ENCODE measurements at places on chromosomes 3 and 15. TPM values are rescaled to one million over a fixed set of nuclear protein-coding genes. Genes with fewer than 3 reads are reported as not detected.
A peak's percentile ranks its signal among the peaks of the same experiment; 100 is the strongest.

- DNase-seq: no peak
Measured at GRCh38 chr3:192373586-192373985, 353.8 kb downstream of the FGF12 start.

DNA sequence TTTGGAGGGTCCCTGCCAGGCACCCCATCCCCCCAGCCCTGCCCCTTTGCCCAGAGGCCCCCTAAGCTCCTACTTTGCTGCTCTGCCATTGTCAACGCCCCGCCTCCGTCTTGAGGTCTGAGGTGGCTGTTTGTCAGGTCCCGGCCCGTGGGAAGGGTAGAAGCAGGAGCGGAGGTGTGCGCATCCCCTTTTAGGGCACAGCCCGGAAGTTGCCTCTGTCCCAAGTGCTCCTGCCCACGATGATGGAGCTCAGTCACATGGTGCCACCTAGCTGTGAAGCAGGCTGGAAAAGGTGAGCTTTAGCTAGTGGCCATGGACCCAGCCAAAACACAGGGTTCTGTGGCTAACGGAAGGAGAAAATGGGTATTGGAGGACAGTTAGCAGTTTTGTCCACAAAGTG is 28.5 kb upstream of the LCTL start:
- DNase-seq: no peak

DNA sequence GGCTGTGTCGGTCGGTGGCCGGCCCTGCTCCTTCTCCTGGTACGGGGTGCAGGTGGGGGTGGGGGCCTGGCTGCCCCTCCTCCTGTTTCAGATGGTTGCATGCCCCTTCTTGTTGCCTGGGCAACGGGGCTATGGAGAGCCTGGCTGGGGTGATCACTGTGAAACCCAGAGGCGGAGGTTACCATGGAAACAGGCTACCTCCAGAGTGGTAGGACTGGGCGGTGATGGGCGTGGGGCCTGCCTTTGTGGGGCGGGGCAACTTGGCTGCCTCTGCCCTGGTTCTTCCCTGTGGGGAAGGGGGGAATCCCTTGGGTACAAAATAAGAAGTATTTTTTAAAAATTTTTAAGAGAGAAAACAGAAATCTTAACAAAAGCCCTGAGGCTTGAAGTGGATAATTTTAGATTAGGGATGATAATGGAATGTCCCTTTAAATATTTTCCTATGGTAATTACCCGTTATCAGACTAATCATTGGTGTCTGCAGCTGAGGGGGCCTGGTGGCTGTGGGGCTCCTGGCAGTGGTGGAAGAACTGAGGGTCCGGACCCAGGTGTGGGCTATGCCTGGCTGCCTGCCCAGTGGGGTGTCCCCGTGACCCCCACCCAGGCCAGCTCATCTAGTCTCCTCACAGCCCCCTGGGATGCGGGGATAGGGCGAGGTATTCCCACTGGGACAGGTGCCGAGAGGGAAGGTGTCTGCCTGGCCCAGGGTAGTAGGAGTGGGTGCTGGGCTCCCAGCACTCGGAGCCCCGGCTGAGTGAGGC is 32.5 kb downstream of the PLXNA1 start:
- DNase-seq: peak; percentile 32

DNA sequence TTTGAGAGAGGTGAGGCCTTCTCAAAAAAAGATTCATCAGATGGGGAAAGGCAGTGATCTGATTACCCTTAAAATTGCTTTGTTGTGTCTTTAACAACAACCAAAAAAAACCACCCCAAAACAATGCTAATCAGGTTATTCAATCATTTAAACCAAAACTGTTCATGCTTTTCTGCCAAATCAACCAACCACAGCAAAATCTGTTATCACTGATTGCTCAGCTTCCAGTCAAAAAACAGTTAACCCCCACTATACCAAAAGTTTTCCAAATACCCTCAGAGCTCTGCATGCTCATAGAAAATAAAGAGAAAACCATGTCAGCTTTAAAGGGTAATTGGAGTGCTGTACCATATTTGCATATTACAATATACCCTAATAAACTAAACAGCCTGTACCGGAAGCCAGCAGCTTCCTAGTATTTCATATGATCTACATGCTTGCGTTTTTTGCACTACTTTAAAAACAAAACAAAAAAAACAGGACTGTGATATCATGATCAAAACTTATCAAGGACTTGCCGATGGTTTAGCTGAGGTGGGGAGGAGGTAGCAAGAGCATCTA is 22.8 kb downstream of the SATB1 start:
- DNase-seq: no peak

DNA sequence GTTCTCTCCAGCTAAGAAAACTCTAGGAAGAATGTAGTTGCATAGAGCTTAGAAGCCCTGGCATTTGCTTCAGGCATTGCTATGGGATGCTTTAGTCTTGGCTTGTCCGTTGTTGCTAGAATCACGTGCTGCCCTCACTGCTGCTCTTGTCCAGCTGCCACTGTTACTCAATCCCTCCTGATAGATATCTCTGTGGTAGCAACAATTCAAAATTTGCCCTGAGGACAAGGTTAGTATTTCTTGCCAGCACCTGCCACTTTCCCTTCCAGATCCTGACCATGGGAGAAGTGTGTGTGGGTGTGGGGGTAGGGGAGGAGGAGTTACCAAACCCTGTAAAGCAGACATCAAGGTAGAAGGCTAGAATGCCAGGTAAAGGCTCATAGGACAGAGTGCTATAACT is 113.8 kb downstream of the PPM1L start:
- peak; percentile 47 for DNase-seq

GRCh38 chr15:76344893-76345582 is 8.5 kb downstream of the ISL2 start:
- no peak for DNase-seq

DNA sequence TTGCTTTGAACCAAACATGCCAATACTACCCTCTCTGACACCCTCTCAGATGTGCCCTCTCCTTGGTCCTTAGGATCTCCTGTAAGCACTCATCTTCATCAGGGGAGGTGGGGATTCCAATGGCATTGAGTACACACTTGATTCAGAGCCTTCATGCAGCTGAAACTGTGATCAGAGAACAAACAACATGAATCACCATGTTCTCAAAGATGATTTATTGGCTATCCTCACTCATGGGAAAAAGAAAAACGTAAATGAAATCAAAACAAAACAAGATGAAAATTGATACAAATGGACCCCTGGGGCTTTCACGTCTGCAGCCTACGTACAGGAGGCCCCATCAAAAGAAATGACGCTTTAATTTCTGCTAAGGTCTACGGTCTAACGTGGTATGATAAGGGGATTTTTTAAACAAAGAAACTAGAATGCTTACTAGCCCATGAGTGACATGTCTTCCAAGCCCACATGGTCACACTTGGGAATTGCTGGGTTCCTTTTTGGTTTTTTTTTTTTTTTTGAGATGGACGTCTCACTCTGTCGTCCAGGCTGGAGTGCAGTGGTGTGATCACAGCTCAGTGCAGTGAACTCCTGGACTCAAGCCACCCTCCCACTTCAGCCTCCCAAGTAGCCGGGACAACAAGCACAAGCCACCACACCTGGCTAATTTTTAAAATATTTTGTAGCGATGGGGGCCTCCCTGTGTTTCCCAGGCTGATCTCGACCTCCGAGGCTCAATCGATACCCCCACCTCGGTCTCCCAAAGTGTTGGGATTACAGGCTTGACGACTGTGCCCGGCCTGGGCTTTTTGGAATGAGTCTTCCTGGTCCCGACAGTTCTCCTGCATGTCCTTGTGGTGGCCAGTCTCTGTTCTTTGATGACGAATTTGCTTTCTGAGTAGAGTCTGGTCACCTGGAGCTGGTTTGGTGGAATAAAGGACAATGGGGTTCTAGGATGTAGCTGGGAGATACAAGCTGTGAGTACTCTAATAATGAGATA is 202.6 kb downstream of the XXYLT1 start:
- DNase-seq: no peak

DNA sequence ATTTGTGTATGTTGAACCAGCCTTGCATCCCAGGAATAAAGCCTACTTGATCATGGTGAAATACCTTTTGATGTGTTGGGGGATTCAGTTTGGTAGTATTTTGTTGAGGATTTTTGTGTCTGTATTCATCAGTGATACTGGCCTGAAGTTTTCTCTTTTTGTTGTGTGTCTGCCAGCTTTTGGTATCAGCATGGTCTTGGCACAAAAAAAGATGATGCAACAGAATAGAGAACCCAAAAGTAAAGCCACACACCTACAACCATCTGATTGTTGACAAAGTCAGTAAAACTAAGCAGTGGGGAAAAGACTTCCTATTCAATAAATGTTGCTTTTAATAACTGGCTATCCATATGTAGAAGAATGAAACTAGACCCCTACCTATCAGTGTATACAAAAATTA is 77.6 kb downstream of the TCF12 start:
- DNase-seq: no peak

- peak; percentile 29 for DNase-seq
Measured at GRCh38 chr3:157624801-157625200, 121.6 kb upstream of the VEPH1 start.

DNA sequence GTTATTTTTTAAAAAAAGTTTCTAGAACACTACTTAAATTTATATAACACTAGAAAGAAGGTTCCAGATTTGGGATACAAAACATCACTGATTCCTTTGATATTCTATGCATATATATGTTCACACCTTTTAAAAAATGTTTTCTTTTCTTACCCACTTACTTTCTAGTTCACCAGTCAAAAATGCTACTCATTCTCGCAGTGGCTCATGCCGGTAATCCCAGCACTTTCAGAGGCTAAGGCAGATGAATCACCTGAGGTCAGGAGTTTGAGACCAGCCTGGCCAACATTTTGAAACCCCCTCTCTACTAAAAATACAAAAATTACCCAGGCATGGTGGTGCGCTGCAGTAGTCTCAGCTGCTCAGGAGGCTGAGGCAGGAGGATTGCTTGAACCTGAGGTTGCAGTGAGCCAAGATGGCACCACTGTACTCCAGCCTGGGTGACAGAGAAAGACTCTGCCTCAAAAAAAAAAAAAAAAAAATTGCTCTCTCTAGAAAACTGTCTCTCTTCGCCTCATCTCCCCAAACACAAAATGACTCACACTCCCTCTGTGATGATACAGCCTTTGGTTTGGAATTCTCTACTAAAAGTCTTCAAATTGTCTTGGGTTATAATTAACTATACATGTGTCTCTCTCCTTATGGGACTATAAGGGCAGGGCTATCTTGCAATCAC is 52.6 kb upstream of the TGFBR2 start:
- peak; percentile 83 for DNase-seq

- no peak for DNase-seq
Measured at GRCh38 chr15:74210729-74211128, 8.1 kb upstream of the STRA6 start.

DNA sequence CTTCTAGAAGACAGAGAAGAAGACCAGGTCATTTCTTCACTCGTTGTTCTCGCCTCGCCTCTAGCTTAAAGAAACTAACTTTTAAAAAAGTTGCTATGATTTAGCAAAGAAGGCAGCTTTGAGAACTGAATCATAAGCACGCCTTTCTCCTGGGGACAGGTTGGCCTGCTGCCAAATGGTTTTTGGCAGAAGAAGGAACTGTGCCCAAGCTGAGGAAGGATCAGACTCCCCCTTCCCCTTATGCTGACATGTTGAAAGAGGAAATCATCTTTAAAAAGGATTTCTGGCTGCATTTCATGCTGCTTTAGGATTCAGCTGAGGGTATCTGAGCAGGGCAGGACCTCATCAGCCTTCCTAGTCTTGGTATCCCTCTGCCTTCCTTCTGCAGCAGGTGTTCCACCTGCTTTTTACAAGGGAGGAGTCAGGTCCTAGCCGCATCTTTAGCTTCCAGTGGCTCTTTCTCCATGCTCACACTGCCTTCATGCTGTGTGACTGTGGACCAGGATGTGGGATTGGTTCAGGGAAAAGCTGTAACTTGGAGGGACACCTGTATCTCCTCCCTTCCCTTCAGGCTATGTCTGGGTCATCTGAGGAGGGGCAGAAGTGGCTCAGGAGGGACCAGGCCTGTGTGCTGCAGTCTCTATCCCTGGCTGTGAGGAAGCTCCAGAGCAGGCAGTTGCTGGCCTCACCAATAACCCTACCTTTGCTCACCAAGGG is 34.1 kb upstream of the HACD2 start:
- peak; percentile 70 for DNase-seq

GRCh38 chr15:72820278-72820677 is 36.7 kb upstream of the ADPGK start:
- DNase-seq: no peak

DNA sequence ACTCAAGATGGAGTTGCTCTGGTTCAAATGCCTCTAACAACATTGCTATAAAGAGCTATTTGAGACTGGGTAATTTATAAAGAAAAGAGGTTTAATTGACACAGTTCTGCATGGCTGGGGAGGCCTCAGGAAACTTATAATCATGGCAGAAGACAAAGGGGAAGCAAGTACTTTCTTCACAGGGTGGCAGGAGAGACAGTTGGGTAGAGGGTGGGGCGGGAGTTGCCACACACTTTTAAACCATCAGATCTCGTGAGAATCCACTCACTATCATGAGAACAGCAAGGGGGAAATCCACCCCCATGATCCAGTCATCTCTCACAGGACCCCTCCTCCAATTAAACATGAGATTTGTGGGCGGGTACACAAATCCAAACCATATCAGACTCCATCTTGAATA is 30.7 kb downstream of the MAP2K5 start:
- DNase-seq: no peak

- DNase-seq: no peak
Measured at GRCh38 chr3:100043271-100043670, 71.0 kb downstream of the FILIP1L start.

Gene SRGAP3
- total RNA-seq: 2.3 TPM

Gene KCNAB1
- total RNA-seq: 0.96 TPM

Gene STAB1
- under 0.01 TPM for total RNA-seq

Gene KY
- not detected for total RNA-seq

Gene PLS1
- total RNA-seq: 4.9 TPM

Gene CDHR4
- not detected for total RNA-seq

Gene CIB2
- 6.2 TPM for total RNA-seq

Gene ZIC1
- 12.2 TPM for total RNA-seq

Gene GPR156
- total RNA-seq: 0.24 TPM

Gene CELSR3
- total RNA-seq: 0.98 TPM

Gene NOX5
- total RNA-seq: 2.9 TPM

Gene FAIM
- 47.0 TPM for total RNA-seq

Data from RPMI7951 (cell line).